ENCODE measurements at places on chromosomes 11 and 22.

DNA sequence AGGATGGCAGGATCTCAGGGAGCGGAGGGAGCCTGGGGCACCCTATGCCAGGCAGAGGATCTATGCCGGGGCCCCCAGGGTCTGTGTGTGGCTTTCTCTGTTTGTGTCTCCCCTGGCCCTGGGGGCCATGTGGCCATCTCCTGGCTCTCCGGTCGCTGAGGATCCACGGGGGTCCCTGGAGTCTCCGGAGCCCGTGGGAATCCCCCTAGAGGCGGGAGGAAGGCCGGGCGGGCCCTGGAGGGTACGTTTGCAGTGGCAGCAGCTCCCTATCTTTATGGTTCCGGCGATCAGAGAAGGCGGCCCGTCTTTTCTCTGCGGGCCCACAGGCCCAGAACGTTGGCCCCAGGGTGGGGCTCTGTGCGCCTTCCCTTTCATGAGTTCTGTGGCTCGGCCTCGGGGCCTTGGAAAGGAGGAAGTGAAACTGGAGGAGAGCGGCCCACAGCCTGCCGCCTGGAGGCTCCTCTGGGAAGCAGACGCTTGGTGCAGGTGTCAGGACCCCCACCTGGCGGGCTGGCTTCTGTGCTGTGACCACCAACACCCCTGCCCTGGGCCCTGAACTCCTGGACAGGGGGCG lies 82.1 kb downstream of the KCNQ1 start:
- DNase-seq: no peak

GRCh38 chr11:102143867-102144266 lies 33.6 kb downstream of the YAP1 start:
- DNase-seq: no peak

DNA sequence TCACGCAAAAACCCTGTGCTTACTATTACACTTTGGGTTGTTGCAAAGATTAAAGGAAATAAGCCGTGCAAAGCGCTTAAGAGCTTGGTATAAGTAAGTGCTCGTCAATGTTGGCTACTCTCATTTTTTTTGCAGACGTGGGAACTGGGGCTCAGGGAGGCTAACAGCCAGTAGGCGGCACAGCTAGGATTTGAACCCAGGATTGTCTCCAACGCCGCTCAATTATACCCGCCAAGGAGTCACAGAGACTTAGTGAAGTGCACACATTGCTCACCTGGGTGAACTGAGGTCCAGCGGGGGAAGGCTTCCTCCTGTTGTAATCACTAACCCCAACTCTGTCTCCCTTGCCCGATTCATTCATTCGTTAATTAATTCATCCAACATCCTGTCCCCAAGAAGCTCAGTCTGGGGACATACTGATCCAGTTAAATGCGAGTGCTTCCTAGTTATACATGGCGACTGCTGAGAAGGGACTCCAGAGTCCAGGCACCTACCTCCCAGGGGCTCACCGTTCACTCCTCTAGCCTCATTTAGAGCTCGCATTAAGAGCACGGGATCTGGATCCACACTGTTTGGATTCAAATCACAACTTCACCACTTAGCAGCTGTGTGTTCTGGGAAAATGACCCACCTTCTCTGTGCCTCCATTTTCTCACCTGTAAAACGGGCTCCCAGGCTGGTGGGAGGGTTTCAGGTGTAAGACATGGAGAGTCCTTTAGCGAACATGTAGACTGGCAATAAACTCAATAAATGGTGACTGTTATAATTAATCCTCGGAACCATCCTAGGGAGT lies 838 bp upstream of the MTFP1 start:
- DNase-seq: peak; percentile 32

DNA sequence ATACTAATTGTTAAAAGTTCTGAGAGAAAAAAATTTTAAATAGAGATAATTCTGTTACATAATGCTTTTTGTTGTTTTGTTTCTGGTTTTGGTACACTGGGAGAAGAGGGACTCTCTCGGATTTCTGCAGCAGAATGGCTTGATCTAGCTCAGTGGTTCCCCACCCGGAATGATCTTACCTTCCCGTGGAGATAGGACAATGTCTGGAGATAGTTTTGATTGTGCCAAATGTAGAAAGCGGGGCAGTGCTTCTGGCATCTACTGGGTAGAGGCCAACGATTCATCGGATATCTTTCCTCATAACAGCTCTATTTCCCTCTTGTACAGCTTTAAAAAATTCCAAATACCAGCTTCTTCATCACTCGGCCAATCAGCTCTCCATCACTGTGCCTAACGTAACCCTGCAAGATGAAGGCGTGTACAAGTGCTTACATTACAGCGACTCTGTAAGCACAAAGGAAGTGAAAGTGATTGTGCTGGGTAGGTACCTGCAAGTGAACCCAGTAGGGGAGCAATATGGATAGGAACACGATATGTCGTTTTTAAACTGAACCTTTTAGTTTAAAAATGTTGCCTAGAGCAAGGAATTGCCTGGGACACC lies 13.2 kb downstream of the CRTAM start:
- DNase-seq: no peak

All from M059J (cell line).